GM12878 (cell line): ENCODE measurements at places on chromosomes 12 and 14. TPM values are rescaled to one million over a fixed set of nuclear protein-coding genes. Genes with fewer than 3 reads are reported as not detected.

GRCh38 chr14:73381380-73382013 lies 76.8 kb downstream of the NUMB start:
- DNase-seq, result no peak

DNA sequence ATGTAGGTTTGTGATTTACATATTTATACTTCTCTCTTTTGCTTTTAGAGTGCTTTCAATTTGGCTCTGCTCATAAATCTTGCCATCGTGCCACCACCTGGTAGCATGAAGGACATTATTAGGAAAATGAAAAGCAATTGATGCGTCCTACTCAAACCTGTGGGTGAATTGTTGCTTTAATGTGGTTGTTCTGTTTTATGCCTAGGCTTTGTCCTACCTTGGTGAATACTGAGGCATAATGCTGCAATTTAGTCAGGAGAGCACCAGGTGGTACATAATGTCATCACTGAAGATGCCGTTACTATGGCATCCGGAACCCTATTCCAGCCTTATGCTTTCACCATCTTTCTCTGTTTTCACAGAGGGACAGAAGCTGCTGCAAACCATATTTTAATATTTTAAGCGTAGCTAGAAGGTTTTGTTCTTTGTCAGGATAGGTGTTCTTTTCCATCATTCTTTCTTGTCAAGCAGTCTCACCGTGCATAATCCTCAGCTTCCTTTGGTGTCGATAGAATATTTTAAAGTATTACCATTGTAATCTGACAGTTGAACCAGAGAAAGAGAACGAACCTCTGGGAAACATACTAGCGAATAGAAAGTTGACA lies 68.5 kb upstream of the PKP2 start:
- DNase-seq, result no peak

DNA sequence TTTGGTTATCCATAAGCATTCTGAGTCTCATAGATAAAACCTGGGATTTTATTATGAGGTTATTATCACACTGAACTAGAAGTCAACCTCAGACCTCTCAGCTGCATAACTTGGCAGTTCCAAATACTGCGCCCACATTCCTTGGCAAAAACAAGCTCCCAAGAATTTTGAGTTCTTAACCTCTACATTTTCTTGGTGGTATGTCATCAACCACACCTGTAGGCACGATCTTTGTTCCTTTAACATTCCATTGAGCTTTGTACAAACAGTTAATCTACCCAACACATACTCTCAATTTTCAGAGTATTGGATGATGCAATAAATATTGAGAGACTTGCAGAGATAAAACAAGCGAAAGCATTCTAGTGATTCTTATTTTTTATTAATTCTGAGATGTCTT lies 371.8 kb upstream of the PRICKLE1 start:
- no peak for DNase-seq

- DNase-seq, result no peak
Measured at GRCh38 chr12:93174473-93174872, 203.3 kb upstream of the NUDT4 start.

- no peak for DNase-seq
Measured at GRCh38 chr12:116882742-116883141, 1.5 kb upstream of the HRK start.

DNA sequence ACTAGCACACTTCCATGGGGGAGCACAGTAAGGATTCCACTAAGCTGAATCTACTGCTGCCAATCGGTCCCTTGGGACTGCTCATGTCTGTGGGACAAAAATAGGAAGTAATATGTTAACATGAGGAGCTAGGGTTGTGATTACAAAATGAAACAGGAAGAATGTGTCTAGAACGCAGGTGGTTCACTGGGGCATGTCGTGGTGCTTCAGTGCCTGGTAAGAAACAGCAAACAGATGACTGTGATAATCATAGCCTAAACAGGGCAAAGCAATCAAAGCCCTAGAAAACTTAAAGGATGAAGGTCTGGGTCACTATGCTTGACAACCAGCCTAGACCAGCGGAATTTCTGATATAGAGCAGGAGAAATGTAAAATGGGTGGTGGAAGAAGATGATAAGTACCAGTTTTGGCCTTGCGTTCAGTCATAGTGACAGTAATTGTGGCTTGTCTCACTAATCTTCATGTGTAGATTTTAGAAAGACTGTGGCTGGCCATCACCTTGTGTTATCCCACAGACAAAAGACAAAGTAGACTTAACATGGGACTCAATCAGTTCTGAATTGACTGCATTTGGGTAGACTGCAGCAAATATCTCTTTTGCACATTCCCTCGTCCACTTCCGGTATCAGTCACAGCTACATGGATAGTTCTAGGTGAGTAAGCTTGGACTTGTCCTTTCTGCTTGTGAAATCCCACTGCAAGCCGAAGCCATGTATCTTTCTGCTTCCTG lies 51.4 kb downstream of the WASHC3 start:
- DNase-seq, result peak; percentile 84

STAB2 gene
- total RNA-seq, result not detected in 2 replicates

P2RX7 gene
- total RNA-seq, result 1.5 and 2.2 TPM in 2 replicates

PRKD1 gene
- 0.56 TPM in 1 of 2 replicates, not detected in the other for total RNA-seq
